Endothelial cell of umbilical vein (primary cell): ENCODE measurements at places on chromosomes 12 and 14.

DNA sequence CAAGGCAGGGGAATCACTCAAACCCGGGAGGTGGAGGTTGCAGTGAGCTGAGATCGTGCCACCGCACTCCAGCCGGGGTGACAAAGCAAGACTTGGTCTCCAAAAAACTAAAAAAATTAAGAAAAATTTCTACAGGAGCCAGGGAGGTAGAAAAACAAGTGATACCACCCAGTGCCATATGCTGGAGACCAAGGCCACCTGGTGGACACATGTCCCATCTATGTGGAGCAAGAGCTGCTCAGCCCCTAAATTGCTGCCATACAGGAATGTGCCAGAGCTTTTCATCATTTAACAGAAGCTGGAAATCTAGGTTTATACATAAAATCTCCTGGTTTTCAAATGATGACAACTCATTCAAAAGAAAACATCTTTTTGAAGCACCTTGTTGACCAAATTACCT lies 61.4 kb upstream of the ELK3 start:
- DNase-seq = peak; percentile 48

DNA sequence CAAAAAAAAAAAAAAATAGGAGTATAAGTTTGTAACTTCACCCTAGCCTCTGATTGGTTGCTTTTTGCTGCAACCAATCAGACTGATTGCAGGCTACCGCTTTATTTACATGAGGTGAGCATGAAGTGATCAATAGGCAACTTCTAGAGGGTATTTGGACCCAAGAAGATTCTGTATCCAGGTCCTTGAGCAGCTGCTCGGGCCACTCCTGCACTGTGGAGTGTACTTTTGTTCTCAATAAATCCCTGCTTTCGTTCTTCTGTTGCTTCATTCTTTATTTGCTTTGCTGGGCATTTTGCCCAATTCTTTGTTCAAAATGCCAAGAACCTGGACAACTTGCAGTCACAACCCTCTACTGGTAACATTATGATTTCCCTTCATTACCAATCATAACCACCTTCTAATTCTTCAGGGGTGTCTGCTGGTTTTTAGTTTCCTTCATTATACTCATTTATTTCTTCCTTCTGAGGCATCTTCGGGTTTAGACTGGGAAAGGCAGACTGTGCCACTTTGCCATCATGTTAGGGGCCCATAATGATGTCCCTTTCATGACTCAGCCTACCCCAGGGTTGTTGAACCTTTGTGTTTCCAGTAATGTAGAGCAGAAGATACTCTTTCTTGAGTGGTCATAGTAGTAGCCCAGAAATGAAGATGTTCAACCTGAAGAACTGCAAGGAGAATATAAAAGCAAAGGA lies 43.4 kb upstream of the LIMA1 start:
- peak; percentile 68 for DNase-seq

- no peak for DNase-seq
Measured at GRCh38 chr12:108600702-108601007, 2.8 kb upstream of the TMEM119 start.

GRCh38 chr12:122067966-122068365 lies 10.6 kb upstream of the MLXIP start:
- DNase-seq = peak; percentile 76

GRCh38 chr12:89280833-89281538 lies 71.3 kb downstream of the DUSP6 start:
- DNase-seq = peak; percentile 49

- DNase-seq = no peak
Measured at GRCh38 chr14:93059917-93060545, 55.7 kb downstream of the ITPK1 start.

- peak; percentile 74 for DNase-seq
Measured at GRCh38 chr14:103828315-103828967, 18.9 kb downstream of the PPP1R13B start.

- DNase-seq = no peak
Measured at GRCh38 chr12:75859868-75860267, 171.7 kb downstream of the PHLDA1 start.

DNA sequence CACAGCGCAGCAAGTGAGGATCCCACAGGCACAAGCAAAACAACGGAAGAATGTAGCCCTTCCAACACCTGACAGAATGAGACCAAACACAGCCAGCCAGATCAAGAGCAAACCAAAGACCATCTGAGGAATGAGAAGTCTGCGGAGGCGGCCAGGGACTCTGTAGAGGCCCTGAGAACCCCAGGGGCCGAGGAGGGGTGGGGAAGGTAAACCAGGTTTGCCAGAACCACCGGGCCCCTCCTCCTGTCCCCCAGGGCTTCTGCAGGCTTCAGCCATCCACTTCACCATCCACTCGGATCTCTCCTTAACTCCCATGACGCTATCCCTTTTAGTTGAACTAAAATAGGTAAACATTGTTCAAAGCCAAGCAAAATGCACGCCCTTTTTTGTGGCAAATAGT lies 37.4 kb downstream of the ZCRB1 start:
- DNase-seq = no peak

DNA sequence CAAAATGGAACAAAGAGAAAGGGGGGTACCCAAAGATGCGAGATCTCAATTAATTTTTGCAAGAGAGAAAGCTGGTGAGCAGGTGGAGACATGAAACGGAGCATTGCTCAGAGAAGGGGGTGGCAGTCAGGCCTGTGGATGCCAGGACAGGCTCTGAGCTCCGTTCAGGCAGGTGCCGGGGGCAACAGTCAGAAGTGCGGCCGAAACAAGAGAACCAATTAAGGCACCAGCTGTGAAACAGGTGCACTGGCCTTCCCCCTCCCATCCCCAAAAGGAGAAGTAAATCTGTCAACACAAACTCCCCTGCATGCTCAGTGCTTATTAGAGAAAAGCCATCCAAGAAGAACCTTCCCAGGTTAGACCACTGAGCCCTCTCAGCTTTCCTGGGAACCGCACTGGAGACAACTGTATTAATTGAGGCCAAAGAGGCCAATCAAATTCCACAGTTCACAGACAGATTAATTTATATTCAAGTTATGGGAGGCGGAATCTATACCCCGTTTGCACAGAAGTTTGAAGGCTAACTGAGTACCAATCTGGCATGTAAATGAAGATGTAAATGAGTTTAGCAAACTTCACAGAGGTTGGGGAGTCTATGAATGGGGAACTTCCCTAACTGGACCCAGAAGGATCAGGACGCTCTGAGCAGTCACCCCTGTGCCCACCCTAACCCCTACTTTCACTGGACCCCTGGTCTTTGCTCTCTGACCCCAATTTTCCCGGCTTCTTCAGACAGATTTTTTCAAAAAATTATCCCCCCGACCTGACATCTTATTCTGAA lies 20.9 kb downstream of the OAS2 start:
- no peak for DNase-seq

GRCh38 chr14:42057111-42057510 lies 450.4 kb downstream of the LRFN5 start:
- DNase-seq = no peak

- no peak for DNase-seq
Measured at GRCh38 chr14:20818861-20819260, 16.2 kb upstream of the RNASE1 start.

GRCh38 chr12:88957358-88957757 lies 377.1 kb upstream of the KITLG start:
- DNase-seq = no peak

- no peak for DNase-seq
Measured at GRCh38 chr12:69996241-69996640, 171.2 kb downstream of the MYRFL start.

DNA sequence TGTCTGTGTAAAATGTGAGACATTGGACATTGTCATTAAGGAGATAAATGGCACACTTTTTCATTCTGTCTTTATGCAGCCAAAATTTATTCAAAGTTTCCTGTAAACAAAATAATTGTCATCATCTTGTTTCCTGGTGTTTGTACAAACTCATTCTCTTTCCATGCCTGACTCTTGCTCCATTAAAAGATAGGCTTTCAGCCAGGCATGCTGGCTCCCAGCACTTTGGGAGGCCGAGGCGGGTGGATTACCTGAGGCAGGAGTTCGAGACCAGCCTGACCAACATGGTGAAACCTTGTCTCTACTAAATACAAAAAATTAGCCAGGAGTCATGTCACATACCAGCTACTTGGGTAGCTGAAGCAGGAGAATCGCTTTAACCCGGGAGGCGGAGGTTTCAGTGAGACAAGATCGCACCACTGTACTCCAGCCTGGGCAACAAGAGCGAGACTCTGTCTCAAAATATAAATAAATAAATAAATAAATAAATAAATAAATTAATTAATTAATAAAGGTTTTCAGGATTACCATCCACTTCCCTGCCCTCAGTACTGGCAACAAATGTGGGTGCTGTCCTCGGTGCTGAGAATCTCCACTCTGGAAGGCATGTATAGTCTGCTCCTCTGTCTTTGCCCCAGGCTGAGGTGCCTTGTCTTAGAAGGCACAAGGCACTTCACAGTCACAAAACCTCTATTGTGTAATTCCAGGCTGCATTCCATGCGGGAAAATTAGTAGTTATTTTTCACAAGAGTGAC lies 83.2 kb downstream of the PAH start:
- DNase-seq = no peak

DNA sequence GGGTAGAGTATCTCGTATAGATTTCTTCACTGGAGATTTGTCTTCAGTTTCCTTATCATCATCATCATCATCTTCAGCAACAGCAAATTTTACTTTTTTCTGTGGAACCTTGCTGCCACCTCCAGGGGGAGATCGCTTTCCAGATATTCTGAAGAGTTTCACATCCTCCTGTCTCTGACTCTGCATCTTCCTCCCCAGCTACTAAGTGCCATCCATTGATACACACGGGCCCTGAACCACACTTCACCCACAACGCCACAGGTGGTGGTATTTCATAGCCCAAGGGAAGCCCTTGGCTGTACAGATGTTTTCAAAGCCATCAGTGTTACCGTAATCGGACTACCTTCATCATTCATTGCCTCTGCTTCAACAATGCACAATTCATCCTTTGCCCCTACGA lies 82.2 kb downstream of the PPP2R5C start:
- DNase-seq = no peak

DNA sequence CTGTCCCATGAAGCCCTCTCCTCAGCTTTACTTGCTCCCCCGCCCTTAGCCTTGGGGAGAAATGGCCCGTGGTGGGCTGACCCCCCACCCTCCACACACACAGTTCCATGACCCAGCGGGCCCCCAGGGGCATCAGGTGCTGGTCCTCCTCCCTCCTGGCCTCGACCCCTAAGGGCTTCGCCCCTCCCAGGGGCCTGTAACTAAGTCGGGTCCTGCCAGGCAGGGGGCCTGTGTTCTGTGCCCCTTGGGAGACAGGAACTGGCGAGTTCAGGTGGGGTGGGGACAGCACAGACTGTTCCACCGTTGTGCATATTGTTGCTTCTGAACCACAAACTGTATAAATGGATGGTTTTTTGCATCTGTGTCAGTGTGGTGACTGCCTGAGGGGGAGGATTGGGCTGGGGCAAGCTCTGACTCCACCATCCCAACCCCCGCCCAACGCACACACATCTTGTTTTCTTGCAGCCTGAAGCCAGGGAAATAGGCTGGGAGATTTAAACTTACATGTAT lies 8.8 kb downstream of the TAMALIN start:
- DNase-seq = no peak

- DNase-seq = no peak
Measured at GRCh38 chr12:16297521-16297920, 20.0 kb upstream of the SLC15A5 start.

GRCh38 chr14:91406451-91406850 lies 11.2 kb downstream of the CCDC88C start:
- no peak for DNase-seq

DNA sequence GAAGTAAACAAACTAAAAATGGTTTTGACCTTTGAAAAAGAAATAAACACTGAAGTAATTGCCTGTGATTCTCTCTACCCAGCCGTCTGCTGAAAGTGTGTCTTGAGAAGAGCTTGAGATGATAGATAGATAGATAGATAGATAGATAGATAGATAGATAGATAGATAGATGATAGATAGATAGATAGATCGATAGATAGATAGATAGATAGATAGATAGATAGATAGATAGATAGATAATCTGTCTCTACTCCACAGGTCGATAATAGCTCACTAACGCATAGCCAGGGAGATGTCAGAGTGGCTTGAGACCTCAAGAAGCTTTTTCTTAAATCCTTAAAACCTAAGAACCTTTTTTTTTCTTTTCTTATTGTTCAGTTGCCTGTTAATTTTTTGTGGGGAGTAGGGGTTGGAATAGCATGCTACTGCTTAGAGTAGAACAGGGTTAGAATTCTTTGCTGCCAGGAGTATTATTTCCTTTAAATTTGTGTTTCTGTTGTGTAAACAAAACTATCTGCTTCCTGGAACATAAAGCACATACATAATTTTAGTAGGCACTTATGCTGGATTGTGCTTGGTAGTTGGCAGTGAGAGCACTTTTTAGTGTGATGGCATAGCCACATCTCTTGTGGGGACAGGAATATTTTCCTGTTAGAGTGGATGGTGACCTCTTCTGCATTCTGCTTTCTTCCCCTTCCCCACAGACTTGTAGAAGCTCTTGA lies 169.5 kb downstream of the FBXL14 start:
- DNase-seq = no peak

DNA sequence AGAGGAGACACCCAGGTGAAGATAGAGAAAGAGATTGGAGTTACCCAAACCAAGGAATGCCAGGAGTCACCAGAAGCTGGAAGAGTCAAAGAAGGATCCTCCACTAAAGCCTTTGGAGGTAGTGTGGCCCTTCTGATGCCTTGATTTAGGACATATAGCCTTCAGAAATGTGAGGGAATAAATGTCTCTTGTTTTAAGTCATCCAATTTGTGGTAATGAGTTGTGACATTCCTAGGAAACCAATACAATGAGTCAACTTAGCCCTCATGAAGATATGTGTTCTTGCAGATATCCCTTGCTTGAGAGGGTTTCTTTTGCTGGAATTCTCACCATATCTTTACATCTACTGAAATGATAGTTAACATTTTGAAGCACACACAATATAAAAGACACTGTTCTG lies 58.8 kb downstream of the CCER1 start:
- peak; percentile 23 for DNase-seq

GRCh38 chr12:26435069-26435404 lies 239.7 kb downstream of the SSPN start:
- DNase-seq = no peak

GRCh38 chr12:72982356-72982755 lies 710.2 kb downstream of the TRHDE start:
- no peak for DNase-seq

- DNase-seq = no peak
Measured at GRCh38 chr12:121424624-121424975, 24.7 kb downstream of the RNF34 start.

GRCh38 chr14:35855876-35856481 lies 29.8 kb downstream of the BRMS1L start:
- no peak for DNase-seq

GRCh38 chr14:66133666-66134065 lies 352.5 kb upstream of the CCDC196 start:
- no peak for DNase-seq

GRCh38 chr12:124477107-124477915 lies 90.1 kb downstream of the NCOR2 start:
- no peak for DNase-seq
